ENCODE measurements at places on chromosomes 5 and 9. TPM values are rescaled to one million over a fixed set of nuclear protein-coding genes. Genes with fewer than 3 reads are reported as not detected.

RECK gene
- total RNA-seq = 30.5 TPM

TXNDC8 gene
- total RNA-seq = not detected

LRRC19 gene
- total RNA-seq = not detected

TUSC1 gene
- total RNA-seq = 42.1 TPM

ARID3C gene
- total RNA-seq = not detected

FAM221B gene
- not detected for total RNA-seq

C9orf152 gene
- 0.56 TPM for total RNA-seq

CA9 gene
- 10.7 TPM for total RNA-seq

SLC6A19 gene
- total RNA-seq = not detected

PAX5 gene
- 0.21 TPM for total RNA-seq

STK32A gene
- 8.0 TPM for total RNA-seq

SLC26A2 gene
- total RNA-seq = 32.0 TPM

FOXD4L5 gene
- 0.28 TPM for total RNA-seq

WWC1 gene
- total RNA-seq = 3.6 TPM

BOD1 gene
- 30.2 TPM for total RNA-seq

SARDH gene
- total RNA-seq = 4.3 TPM

CCL27 gene
- total RNA-seq = not detected

IL5 gene
- not detected for total RNA-seq

SFXN1 gene
- 50.8 TPM for total RNA-seq

C1QTNF3 gene
- 11.6 TPM for total RNA-seq

IFNA21 gene
- not detected for total RNA-seq

IL13 gene
- 2.8 TPM for total RNA-seq

PCDHA12 gene
- 0.68 TPM for total RNA-seq

CCDC69 gene
- total RNA-seq = 75.3 TPM

PCDHB13 gene
- 8.0 TPM for total RNA-seq

PRELID2 gene
- total RNA-seq = 27.9 TPM

IRX2 gene
- total RNA-seq = 0.54 TPM

GPR151 gene
- total RNA-seq = not detected

PCDHGC3 gene
- 61.3 TPM for total RNA-seq

RARS1 gene
- total RNA-seq = 50.5 TPM

TMEM174 gene
- total RNA-seq = not detected

GABRA6 gene
- total RNA-seq = not detected

MED27 gene
- 19.3 TPM for total RNA-seq

TCF7 gene
- total RNA-seq = 2.1 TPM

GFI1B gene
- total RNA-seq = not detected

PCDH12 gene
- 5.2 TPM for total RNA-seq

DMRTA1 gene
- total RNA-seq = 0.41 TPM

SHOC1 gene
- not detected for total RNA-seq

LEAP2 gene
- 0.49 TPM for total RNA-seq

TNIP1 gene
- 77.4 TPM for total RNA-seq

PHPT1 gene
- 37.5 TPM for total RNA-seq

TLX3 gene
- total RNA-seq = not detected
